SK-N-SH (cell line): ENCODE measurements at places on chromosomes 11 and 22.

- no peak for DNase-seq
- no peak overlapping the region for H3K4me3 ChIP-seq
- no peaks in the 10 kb centered on the region for H3K36me3 ChIP-seq
- H3K27ac ChIP-seq = no peak overlapping the region
- H3K27me3 ChIP-seq = no peaks in the 10 kb centered on the region; the same call in 1 of the 2 replicates
Measured at GRCh38 chr11:10696468-10697322, 3.1 kb upstream of the IRAG1 start.

DNA sequence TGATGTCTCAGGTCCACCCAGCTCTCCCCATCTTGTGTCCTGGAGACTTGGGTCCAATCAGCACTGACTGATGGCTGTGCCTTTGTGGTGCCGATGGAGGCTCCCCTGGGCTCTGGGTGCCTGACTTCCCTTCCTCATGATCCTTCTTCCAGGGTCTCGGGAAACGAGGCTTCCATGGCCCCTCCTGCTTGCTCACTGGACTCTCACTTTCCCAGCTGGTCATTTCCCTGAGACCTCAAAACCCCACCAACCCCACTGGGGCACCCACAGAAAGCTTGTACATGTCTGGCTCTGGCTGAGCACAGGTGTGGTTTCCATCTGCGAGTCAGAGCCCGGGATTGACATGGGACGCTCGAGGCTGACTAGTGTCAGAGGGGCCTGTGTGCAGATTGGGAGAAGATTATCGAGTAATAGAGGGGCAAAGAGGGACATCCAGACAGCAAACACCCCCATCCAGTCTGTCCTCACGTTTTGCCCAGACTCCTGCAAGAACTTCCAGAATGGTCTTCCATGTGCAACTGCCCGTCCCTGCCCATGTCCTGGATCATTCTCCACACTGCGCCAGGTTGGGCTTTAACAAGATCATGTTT is 15.1 kb downstream of the APOL1 start:
- H3K4me3 ChIP-seq = no peak overlapping the region
- H3K27me3 ChIP-seq = no peaks in the 10 kb centered on the region
- no peak overlapping the region for H3K27ac ChIP-seq

- no peak within 1 kb of the TSS for H3K4me3 ChIP-seq
- no peaks in the 10 kb centered on the region for H3K36me3 ChIP-seq
- H3K27me3 ChIP-seq = no peaks in the 10 kb centered on the region; the same call in 1 of the 2 replicates
- H3K27ac ChIP-seq = no peak within 1 kb of the TSS
Measured at GRCh38 chr11:10693509-10694081, at the start of gene IRAG1. IRAG1 (minus strand) TSS chr11:10693755; CDS start chr11:10693602, 153 bp downstream.

DNA sequence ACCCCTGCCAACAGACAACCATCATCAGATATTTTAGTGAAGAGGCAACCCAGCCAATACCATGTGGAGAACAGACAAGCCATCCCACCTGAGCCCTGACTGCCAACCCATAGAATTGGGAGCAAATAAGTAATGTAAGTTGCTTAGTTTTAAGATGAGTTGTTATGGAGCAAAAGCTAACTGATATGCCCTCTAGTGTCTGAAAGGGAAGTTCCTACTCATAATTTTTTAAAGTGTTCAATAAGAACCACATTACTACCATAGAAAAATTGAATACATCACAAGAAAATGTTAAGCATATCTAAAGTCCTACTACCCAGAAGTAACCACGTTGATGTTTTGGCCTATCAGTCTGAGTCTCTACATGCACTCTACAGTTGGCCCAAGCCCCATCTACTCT is 50.8 kb upstream of the SLC36A4 start:
- H3K4me1 ChIP-seq = no peaks in the 10 kb centered on the region
- no peaks in the 10 kb centered on the region for H3K27me3 ChIP-seq
- H3K27ac ChIP-seq = no peak overlapping the region
- no peaks in the 10 kb centered on the region for H3K36me3 ChIP-seq
- no peak for DNase-seq
- H3K4me3 ChIP-seq = no peak overlapping the region
